ENCODE measurements at places on chromosomes 2 and 18.

- DNase-seq: no peak
These were observed 40.9 kb downstream of the TCF4 start for GRCh38 chr18:55546851-55547704.

DNA sequence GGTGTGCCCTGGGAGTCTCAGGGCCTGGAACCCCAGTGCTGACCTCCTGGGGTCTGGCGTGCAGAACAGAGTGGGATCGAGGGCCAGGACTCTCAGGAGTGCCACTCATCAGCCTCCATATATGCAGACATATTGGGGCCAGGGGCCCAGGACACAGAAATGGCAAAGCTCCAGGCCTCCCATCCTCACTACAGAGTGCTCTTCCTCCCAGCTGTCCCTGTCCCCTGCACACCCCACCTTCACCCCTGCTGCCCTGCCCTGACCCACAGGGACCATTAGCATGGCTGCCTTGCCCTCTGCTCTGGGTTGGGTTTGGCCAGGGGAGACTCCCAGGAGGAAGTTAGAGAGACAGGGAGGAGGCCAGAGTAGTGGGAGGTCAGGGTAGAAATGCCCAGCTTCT lies 2.8 kb downstream of the TEX51 start:
- no peak for DNase-seq

DNA sequence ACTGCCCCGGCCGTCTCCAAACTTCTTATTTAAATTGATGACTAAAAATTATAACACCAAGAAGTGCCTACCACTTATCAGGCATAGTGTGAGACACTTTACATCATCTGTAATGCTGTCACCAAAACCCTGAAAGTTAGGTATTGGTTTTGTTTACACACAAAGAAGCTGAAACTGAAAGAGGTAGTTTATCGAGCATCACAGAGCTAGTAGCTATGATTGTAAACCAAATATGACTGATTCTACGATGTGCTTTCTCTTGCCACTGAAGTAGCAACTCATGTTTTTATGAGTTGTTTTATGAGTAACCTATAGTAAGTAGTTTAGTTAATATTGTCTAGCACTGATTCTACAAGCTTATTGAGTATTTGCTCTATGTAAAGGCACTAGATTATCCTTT lies 31.5 kb downstream of the DYNC1I2 start:
- no peak for DNase-seq

DNA sequence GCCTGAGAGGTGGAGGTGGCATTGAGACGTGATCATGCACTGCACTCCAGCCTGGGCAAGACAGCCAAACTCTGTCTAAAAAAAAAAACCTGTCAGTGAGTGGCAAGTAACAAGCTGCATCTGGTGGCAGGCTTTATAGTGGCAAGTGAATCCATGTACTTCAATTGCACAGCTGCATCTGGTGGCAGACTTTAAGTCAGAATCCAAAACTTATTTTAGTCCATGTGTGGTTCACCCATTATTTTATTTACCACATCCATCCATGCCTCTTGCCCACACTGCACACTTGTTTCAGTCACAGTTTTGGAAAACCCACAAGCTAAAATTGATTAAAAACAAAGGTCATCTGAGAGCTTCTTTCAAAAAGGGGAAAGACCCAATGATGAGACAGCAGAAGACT lies 1636.4 kb upstream of the NXPH2 start:
- no peak for DNase-seq

GRCh38 chr2:50469784-50470183 lies 562.1 kb downstream of the NRXN1 start:
- DNase-seq: no peak

DNA sequence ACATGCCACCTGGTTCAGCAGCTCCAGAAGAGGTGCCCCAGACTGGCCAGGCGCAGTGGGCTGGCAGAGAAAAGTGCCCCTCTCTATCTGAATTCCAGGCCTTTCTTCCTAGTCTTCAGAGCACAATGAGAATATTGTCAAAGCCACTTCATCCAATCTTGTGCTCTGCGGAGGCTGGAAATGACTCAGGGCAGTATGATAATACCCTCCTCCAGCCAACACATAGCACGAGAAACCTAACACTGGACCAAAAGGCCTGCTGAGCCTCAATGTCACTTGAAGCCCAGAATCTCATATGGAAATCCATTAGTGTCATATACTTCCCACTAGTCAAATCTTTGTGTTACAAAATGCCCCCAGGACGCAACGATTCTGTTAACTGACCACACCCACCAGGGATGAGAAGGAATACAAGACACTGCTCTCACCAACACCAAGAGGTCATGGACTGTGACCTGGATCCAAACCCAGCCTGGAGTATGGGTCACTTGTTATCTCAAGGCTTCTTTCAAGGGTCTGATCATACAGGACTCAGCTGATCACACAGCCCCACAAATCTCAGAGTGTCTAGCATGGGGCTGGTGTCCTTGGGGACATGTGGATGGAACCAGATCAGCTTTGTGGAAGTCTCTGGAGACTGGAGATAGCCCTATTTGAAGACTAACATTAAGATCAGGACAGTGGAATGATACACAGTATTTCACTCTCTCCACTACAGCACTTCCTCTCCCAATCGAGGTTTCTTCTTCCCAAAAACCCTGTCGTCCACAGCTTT lies 10.1 kb downstream of the KIF3C start:
- no peak for DNase-seq

DNA sequence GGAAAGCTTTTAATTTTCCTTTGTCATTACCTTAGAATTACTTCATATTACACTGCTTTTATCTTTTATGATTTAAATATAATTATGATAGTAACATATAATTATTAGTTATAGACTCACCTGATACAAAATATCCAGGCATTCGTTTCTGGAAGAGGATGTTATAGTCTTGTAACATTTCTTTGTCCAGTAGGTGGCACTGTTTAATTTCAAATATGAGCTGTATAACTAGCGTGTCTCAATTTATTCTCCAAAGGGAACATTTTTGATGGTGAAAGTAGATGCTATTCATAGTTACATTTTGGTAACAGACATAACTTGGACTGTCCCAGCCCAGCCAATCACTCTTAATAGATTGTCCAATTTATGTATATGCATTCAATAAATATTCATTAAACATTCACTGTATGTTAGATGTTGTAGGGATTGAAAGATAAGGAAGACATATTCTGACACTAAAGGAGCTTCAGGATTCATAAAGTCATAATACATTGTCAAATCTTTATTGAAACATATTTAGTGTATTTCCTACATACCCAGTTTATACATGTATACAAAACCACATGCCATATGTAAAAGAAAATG lies 19.2 kb downstream of the DAW1 start:
- DNase-seq: peak; percentile 51

DNA sequence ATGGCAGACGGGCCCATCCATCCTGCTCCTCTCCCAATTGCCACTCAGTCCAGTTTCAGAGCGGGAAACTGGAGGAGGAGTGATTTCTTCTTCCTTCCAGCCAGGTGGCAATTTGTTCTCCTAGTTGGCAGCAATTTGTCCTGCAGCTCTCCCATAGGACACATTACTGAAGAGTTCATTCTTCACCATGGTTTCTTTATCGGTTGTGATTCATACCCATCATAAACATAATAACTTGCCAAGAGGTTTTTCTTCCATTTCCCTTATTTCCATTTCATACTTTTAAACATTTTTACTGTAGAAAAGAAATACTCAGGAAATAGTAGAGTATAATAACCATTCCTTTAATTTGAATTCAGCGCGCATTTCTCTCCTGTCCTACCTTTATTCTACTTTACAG lies 377.9 kb upstream of the RAB12 start:
- DNase-seq: no peak

DNA sequence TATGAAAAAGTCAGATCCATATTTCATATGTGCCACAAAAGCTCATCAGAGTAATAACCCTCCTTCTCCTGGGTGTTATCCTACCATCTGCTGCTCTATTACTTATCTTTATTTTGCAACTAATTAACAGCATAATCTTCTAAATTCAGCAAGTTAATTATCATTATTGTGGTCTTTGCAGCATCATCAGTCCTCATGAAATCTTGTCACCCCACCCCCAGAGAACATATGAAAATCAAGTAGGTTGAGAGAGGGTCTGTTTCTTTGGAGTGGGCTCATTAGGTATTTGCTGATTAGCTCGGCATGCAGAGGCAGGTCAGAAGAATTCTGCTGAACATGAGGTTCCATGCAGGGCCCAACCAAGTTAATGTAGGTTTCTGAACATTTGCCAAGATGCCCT lies 64.8 kb downstream of the ATF2 start:
- no peak for DNase-seq

DNA sequence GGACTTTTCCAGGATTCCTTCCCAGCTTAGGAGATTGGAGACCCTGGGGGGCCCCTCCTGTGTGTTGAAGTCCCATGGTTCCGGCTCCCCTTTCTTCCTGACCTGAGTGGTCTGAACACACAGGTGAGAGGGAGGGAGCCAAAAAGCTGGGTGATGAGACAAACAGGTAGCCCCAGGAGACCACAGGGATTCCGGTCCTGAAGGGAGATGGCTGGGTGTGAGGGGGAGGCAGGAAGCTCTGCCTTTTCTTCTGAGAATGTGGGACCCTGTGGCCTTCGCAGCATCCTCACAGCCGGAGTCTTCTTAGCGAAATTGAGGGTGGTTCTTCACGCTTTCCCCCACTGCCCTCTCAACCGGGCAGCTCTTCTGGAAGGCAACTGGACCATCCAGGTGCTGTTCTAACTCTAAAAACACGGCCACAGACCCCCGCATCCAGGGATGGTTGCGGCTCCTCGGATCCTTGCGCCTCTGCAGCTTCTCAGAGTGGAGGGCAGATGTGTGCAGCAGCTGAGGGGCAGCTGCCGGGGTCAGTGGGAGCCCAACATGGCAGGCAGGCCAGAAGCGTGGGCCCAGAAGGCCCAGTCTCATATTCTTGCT lies 4.4 kb downstream of the SLC66A3 start:
- no peak for DNase-seq

Data from CD4-positive, alpha-beta T cell (primary cell).